NCI-H1417 (cell line): ENCODE measurements at places on chromosomes 6 and 20.

DNA sequence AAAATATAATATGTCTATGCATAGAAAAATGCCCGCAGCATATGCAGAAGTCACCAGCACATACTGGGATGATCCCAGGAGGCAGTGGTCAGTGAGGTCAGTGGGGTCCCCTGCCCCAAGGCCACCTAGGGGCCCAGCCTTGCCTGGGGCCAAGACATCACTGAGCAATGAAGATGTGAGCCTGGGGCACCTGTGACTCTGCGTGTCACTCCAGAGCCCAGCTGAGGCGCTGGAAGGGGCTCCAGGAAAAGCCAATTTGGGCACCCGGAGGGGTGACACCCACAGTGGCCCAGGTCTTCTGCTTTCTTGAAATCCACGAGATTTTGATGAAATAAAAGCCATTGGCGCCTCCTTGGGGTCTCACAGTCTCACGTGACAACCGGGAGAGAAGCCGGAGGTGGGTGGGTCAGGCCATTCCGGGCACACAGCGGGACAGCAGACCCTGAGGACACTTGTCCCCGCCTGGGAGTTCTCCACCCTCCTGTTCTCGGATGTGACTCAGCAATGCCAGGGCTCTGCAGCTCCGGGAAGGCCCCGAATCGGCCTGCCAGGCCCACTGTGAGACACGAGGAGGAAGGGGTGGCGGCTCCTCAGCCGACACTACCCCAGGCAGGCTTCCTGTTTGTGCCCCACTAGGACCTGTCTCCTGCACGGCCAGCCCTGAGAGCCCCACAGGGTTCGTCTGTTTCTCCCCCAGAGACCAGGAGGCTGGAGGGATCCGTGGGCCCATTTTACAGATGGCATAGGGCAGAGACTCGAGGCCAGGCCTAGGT is 24.4 kb upstream of the SLCO4A1 start:
- DNase-seq, result no peak

DNA sequence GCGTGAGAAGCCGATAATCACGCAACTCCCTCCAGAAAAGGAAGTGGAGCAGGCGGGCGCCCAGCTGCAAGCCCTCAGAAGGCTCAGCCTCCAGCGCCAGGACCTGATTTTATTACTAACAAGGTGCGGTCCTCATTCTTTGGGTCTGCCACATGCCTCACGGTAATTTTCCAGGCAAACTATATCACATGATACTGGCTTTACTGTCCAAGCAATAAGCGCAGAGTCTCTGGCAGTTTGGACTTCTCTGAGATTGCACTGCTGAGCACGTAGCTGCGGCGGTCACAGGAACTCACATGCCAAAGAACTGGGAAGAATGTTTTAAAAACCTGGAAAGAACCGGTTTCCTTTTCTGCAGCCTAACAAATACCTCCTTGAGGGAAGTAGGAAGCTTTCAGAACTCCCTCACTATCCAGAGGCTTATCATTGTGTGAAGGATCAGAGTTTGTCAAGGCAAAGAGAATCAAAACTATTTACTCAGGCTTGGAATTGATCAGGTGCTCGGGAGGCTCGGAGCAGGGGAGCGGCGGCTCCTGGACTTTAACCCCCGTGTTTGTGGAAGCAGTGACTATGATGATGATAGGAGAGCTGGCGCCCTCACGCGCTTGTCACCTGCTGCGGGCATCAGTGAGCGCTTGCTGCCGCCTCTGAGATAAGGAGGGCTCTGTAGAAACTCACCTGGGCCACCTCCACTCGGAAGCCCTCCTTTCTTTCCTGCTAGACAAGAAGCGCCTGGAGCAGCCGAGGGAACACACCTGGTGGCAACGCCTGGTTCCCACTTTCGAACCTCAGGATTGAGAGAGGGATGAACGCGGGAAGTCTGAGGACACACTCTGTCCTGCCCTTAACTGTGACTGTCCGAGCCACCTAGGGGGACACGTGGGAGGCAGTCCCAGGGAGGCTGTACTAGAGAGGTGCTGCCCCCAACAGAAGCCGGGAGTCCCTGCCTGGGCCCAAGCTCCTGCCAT is 27.2 kb upstream of the SYNJ2 start:
- DNase-seq, result no peak

DNA sequence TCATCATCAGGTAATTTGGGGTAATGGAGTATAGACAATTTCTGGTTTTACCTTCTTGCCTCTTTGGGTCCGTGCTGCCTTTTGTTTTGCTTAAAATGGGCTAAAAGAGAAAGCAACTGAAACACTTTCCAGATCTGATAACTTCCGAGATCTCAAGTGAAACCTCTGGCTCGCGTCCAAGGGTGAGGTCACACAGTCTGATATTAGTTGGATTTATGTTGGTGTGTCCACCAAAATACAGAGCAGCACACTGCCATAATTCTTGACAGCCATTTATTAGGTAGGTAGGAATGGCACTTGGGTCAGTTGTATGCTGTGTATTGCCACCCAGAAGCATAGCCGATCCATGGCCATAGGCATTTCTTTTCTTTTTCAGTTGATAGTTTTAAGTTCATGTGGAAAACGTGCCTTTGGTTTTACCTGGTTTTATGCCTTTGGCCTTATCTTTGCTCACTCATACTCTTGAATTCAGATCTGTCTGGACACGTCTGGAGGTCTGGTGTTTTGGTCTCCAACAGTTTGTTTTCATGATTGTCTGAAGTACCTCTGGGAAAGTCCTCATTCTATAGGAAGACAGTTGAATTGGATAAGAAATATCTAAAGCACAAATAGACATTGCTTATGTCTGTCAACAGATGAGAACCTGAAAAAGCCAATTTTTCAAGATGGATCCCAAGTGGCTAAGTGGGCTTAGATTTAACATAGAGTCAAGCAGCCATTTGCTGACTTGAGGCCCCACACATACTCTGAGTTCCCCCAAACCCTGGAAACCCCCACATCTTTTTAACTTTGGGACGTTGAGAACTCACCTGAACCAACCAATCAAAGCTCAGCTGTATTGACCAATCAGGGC is 320.8 kb downstream of the SOX4 start:
- DNase-seq, result no peak

DNA sequence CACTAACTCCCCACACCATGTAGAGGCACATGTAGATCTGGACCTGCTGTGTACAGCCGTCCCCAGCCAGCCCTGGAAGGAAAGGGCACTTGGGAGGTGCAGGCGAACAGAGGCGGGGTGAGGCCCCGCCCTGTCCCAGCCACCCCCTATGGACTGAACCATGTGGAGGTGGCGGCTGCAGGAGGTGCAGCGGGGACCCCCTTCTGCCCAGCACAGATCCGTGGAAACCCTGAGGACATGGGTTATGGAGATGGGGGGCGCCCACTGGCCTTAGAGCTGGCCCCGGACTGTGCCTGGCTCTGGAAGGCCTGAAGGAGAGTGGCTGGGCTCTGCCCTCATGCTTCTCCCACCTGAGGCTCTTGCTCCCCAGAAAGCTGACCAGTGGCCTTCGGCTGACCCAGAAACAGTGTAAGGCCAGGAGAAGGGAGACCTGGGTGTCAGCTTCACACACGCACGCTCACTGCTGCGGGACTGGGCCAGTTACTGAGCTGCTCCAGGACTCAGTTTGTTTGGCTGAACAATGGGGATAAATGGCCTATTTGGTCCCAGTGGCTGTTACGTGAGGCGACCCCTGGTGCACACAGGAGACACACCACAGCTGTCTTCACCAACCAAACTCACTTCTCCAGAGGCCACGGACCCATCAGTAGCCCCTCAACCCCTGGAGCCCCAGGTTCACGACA is 87.2 kb downstream of the GINS1 start:
- DNase-seq, result no peak

- DNase-seq, result no peak
These were observed 606.6 kb downstream of the MAFB start for GRCh38 chr20:40082436-40082835.

GRCh38 chr20:58352468-58352867 is 36.6 kb upstream of the VAPB start:
- no peak for DNase-seq

DNA sequence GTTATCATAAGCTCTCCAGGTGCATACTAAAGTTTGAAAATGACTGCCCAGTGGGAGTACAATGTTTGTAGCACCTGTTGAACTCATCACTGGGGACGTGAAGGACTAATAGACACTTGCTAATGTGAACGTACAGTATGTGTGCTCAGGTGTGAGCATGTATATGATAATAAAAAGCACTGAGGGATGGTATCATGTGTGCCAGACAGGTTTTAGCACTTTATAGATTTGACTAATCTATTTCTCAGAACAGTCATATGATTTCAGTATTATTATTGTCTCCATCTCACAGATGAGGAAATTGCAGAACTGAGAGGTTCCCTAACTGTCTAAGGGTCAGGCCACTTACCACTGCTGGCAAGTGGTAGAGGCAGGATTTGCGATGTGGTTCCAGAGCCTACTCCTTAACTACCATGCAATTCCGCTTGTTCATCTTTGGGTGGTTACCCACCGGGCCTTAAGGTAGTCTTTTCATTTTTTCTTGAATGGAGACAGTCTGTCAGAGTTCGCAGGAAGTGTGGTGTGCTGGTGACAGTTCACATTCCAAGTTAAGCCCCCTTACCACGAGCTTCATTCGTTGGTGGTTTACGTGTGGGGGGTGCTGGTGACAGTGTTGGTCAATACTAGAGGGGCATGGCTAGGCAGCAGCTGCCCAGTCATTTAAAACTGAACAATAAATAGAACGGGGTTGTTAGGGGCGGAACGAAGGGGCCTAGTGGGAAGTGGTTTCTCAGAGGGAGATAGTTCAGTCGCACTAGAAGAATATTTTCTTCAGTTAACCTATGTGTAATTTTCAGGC is 46.8 kb downstream of the RREB1 start:
- no peak for DNase-seq

- peak; percentile 78 for DNase-seq
These were observed 45.0 kb downstream of the CDS2 start for GRCh38 chr20:5171790-5172164.

GRCh38 chr6:15953152-15953880 is 175.6 kb upstream of the MYLIP start:
- DNase-seq, result no peak

DNA sequence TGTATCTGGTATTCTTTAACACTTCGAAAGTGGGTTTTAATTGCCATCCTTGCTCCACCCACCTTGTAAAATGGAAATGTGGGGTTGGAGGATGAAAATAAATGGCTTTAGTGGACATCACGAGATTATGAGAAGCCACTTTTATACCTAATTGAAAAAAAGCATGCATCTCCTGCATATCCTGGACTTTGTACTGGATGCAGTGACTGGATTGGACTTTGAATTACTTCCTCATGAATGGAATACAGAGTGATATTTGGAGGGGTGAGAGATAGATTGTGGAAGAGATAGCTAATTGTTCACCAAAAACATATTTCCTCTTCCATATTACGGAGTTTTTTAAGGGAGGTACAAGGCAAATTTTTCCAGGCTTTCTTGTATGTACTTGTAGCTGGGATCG is 813.0 kb downstream of the TENT5A start:
- no peak for DNase-seq

DNA sequence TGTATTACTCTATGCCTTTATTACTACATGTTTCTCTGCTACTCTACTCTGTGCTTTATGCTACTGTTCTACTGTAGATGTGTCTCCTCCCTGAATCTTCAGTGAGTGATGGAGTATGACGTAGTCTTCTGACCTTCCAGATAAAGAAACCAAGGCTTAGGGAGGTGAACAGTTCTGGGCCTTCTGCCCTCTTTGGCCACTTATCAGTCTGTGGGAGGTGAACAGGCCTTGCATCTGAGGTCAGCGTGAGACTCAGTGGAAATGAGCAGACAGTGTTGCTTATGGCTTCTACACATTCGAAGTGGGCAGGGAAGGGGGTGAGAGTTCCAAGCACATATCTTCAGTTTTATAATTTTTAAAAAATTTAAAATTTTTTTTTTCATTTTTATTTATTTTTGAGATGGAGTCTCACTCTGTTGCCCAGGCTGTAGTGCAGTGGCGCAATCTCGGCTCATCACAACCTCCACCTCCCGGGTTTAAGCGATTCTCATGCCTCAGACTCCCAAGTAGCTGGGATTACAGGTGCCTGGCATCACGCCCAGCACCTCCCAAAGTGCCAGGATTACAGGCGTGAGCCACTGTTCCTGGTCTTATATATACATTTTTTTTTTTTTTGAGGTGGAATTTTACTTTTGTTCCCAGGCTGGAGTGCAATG is 24.2 kb downstream of the MYBL2 start:
- DNase-seq, result no peak

DNA sequence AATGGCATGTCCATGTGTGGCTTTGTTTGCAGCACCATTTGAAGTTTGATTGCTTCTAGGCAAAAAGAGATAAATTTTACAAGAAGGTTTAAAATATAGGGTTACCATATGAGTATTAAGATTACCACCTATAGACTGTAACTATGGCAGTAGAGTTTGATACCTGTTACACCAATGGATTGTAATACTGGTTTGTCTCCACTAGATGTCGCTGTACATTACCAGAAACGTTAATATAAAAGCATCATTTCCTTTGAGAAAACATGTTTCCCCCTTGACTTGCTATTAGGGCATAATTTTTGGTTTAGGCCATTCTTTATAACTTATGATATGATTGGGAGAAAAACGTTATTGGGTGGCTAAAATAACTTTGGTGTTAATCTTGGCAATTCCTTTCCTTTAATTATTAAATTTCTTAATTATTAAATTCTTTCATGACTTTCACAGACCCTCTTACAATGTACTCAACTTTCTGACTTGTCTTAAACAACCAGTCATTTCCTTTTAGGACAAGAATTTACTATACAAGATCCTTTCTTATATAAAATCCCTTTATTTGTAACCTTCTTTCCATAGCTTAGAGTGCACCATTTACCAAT is 42.8 kb downstream of the HLA-DPB1 start:
- peak; percentile 66 for DNase-seq

- DNase-seq, result no peak
These were observed 28.7 kb downstream of the GNAS start for GRCh38 chr20:58880994-58881752.

GRCh38 chr6:101730954-101731353 is 337.4 kb downstream of the GRIK2 start:
- DNase-seq, result no peak

- DNase-seq, result peak; percentile 5
These were observed 8.5 kb downstream of the HMGN3 start for GRCh38 chr6:79225717-79226599.

GRCh38 chr6:66992660-66993059 is 1285.6 kb upstream of the EYS start:
- no peak for DNase-seq

DNA sequence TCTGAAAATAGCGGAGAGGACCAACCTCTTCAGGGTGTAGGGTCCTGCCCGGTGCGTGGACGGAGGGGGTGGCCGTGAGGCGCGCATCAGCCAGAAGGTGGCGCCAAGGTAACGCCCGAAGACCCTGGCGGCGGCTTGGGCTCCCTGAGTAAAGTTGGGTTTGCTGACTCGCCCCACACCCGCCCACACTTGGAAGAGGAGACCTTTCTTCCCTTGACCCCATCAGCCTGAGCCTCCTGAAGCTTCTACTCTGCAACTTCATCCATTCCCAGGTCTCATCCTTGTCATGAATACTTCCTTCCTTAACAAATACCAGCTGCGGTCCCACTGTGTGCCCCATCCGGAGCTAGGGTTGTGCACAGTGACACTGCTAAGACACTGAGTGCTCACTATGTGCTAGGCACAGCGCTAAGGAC is 14.6 kb downstream of the CD40 start:
- DNase-seq, result peak; percentile 73

DNA sequence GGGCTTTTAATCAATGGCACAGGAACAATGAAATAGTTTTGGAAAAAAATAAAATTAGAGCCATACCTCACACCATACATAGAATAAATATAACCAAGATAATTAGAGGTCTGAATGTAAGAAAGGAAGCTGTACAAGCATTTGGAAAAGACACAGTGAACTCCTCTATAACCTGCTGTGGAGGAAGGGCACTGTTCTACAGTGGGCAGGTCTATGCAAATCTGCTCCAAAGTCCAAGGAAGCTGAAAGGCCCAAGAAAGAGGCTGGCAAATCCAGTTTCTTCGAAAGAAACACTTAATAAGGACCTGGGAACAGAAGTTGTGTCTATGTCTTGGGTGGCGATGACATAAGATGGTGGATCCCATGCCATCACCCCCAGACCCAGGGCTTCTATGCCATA is 169.4 kb upstream of the RALGAPA2 start:
- no peak for DNase-seq
